ENCODE measurements at places on chromosomes 3 and 15.

- no peak for DNase-seq
Observed at GRCh38 chr3:148839805-148840204, 12.2 kb downstream of the CPB1 start.

GRCh38 chr3:129595544-129596193 is 10.8 kb downstream of the PLXND1 start:
- DNase-seq, result no peak

GRCh38 chr15:49435174-49435573 is 12.1 kb downstream of the FGF7 start:
- no peak for DNase-seq

GRCh38 chr15:29183071-29183831 is 86.4 kb downstream of the NSMCE3 start:
- DNase-seq, result no peak

DNA sequence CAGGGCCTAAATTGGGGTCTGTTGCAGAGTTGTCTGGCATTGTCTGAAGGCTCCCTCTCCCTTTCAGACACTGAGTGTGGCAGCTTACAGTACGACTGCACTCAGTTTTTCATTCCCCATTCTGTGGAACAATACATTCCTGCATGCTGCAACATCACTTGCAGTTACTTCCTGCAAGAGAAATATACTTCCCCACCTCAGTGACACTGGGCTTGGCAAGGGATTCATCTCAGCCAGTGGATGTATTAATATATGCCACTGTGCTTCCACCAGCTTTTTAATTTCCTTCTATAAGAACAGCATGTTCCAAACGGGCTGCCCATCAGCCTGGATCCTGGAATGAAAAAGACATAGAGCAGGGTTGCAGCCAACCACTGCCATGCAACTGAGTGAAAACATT is 23.1 kb downstream of the B3GALNT1 start:
- DNase-seq, result no peak

All from DMS79 treated with DMSO at 0.1 percent for 48 hours (cell line).